Hepatocyte (in vitro differentiated cells): ENCODE measurements at places on chromosomes 3 and 15. TPM values are rescaled to one million over a fixed set of nuclear protein-coding genes. Genes with fewer than 3 reads are reported as not detected.

DNA sequence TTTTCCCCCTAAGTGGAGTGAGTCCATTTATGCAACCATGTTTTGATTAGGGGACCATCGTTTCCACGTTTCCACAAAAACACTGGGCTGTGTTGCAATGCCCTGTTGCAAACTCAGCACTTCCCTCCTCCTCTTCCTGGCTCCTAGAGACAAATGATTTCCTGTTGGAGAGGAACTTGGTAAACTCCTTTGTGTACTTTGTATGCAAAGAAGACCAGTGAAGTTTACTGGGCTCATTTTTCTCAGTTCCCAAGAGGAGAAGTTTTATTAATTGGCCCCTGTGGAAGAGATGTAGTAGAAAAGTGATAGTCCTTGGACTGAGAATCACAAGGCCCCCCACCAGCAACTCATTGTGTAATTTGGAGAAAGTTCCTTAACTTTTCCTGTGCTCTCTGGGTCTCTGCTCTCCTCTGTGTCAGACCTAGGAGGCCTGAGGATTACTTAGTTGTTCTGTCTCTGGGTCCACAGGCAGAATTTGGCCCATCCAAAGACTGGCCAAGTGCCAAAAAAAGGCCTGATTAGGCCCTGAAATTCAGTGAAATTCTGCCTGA is 95.0 kb downstream of the ATG7 start:
- peak; percentile 33 for DNase-seq

DNA sequence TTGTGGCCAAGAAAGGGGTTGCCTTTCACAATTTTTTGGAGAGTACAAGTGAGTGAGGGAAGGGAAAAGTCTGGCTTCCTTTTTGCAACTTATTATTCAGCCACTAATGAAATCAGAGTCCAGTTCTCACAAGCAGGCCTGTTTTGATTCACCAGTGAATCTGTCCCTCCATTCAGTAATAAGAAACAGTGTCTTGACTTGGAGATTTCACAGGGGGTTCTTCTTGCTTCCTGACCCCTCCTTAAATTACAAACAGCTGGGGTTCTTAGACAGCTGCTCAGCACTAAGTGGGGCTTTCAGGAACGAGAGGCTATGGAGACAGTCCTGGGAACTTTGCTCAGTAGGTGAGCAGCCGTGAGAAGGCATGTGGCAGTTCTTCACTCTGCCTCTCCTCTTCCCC is 24.5 kb downstream of the SEMA3G start:
- DNase-seq: no peak

GRCh38 chr3:53170325-53171063 is 9.5 kb downstream of the PRKCD start:
- DNase-seq: peak; percentile 48

GRCh38 chr3:151305060-151305774 is 11.4 kb downstream of the GPR87 start:
- DNase-seq: peak; percentile 89

DNA sequence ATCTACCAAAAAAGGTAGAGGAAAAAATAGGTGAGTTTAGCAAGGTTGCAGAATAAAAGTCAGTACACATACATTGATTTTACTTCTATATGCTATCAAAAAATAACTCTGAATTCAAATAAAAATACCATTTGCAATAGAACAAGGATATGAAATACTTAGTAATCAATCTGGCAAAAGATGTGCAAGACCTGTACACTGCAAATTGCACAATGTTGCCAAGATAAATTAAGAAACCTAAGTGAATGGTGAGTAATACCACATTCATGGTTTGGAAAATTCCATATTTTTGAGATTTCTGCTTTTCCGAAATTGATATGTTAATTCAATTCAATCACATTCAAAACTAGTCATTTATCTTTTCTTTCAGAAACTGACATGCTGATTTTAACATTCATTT is 464.8 kb downstream of the EPHA3 start:
- DNase-seq: no peak

DNA sequence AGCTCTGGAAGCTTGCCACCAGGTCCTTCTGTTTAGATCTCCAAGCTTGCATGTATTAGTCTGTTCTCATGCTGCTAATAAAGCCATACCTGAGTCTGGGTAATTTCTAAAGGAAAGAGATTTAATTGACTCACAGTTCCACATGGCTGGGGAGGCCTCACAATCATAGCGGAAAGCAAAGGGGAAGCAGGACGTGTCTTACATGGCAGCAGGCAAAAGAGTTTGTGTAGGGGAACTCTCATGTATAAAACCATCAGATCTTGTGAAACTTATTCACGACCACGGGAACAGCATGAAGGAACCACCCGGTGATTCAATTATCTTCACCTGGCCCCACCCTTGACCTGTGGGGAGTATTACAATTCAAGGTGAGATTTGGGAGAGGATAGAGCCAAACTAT is 147.0 kb upstream of the PROK2 start:
- no peak for DNase-seq

DNA sequence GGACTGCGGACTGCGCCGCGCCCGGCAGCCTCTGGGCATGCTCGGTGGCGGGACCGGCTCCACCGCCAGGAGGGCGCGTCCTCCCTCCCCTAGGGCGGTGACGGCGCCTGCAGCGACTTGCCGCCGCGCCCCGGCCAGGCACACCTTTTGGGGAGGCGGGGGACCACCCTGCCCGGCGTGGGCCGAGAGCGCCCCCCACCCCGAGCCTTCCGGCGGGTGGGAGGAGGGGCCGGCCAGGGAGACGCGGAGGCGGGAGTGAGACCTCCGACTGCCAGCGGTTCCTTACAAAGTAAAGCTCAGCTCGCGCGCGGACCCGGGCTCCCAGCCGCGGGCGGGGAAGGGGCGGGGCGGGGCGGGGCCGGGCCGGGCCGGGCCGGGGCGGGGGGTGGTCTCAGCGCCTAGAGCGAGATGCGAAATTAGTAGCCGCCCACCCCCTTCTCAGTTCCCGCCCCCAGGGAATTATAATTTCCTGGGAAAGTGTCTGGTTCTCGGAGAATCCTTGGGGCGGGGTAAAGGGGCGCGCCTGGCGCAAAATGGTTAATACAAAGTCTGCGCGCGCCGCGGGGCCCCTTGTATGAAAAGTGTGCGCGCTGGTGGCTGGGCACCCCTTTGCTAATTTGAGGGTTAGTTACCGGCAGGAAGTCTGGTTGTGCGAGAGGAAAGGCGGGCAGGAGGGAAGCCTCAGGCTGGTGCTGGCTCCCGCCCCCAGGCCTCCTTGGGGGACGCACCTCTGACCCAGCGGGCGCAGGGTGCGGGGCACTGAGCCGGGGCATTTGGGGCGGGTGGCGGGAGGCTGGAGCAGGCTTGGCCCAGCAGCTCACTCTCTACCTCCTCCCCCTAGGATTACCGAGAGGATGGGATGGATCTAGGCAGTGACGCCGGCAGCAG is 224.8 kb upstream of the IL12A start:
- DNase-seq: peak; percentile 88

DNA sequence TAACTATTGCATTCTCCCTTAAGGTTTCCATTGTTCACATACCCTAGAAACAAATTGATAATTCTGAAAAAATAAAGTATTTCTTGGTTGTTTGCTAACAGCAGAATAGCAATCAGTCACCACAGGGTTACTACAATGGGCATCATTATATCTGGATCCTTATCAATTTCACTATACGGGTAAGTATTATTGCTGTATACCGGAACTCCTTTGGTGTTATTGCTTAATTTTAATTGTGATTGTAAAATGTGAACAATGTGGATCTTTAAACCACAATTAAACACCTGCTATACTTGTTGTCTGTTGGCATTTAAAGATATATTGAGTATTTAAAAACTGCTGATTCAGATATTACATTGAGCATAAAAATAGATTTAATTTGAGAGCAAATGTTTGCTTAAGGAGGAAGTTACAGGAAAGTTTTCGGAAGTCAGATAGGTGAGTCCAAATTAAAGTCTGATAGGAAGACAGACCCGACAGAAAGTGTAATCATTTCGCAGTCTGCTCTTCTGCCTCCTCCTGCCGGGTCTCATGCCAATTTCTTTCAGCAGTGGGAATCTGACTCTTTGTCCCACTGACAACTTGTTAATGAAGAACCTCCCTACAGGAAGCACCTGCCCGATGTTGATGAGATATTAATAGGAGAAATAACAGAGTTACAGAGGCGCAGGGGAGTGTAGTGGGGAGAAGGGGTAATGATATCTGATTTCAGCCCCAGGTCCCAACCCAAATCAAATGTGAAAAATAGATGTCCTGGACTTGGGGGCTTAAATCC is 169.7 kb upstream of the TBC1D5 start:
- no peak for DNase-seq

Gene OXSR1
- total RNA-seq: 30.7 TPM in 2 replicates

Gene TERC
- 216 and 475 TPM in 2 replicates for total RNA-seq

Gene SSUH2
- 17.6 and 19.7 TPM in 2 replicates for total RNA-seq
